ENCODE measurements at places on chromosomes 2 and 18. TPM values are rescaled to one million over a fixed set of nuclear protein-coding genes. Genes with fewer than 3 reads are reported as not detected.

GRCh38 chr2:44360749-44361329 lies 455 bp downstream of the PREPL start:
- DNase-seq = no peak

GRCh38 chr2:88016086-88016959 lies at the start of gene RNU2-63P:
Gene RNU2-63P, minus strand, starts transcription at chr2:88016547.
- peak; percentile 76 for DNase-seq

- DNase-seq = no peak
Measured at GRCh38 chr2:20484810-20485611, 38.1 kb downstream of the RHOB start.

GRCh38 chr2:97735161-97735561 lies 21.8 kb downstream of the ZAP70 start:
- DNase-seq = no peak

The GRHL1 gene
- total RNA-seq = 6.5 TPM

The LRRFIP1 gene
- 180 TPM for total RNA-seq

Data from lower lobe of right lung (tissue), 2 donors.